RPMI7951 (cell line): ENCODE measurements at places on chromosomes 12 and 14. TPM values are rescaled to one million over a fixed set of nuclear protein-coding genes. Genes with fewer than 3 reads are reported as not detected.

DNA sequence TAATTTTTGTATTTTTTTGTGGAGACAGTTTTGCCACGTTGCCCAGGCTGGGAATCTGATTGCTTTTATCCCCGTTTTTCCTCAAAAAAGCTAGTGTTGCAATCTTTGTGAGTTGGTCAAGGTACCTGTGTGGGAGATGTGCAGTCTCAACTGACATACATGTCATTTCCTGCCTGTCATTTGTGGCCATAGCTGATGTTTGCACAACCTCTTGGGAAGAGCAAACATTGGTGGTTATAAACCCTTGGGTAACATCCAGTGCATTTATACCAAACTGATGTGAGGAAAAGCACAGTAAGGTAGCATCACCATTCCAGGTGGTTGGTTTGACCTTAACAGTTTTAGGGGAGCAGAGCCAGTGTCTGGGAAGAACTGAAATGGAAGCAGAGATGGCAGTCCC lies 54.7 kb downstream of the ATG14 start:
- no peak for DNase-seq

AICDA gene
- total RNA-seq: not detected in 2 replicates

RTN1 gene
- not detected in 2 replicates for total RNA-seq

DNA sequence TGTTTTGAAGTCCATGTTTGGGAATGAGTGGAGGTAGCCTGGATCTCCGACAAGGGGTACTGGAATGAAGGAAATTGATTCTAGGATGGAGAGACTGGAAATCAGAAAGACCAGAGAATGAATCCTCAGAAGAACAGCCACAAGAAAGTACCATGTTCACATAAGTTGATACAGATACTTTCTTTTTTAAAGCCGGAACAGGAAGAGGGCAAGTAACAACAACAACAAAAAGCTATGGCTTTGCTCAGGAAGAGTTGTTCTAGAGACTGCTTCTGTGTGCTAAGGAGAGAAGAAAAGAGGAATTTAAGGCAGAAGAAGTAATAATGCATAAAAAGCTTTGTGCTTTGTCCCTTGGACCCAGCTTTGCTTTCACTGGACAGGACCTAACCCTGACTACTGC lies 6.2 kb downstream of the TC2N start:
- no peak for DNase-seq

- DNase-seq: peak; percentile 94
Observed at GRCh38 chr14:52068615-52069306, at the start of gene NID2. Gene NID2 (minus strand): TSS chr14:52069059. CDS start chr14:52068994, 65 bp downstream.

PZP gene
- not detected in 2 replicates for total RNA-seq

- DNase-seq: no peak
Observed at GRCh38 chr12:45705404-45705803, 24.1 kb upstream of the ARID2 start.

DNA sequence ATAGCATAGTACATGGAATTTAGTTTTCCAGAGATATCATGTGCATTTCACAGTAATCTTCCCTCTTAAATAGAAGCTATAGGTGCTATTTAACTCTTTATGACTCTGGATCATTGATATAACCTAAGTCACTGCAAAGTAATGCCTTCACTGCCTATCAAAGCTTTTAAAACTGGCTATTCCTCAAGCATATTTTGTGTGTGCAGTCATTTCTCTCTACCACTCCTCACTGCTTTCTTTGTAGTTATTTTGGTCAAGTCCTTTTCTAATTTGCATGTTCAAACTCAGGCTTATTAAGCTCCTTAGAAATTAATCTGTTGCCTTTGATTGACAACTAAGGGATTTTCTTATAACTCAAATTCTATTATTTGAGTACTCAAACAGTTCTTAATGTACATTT lies 79.4 kb upstream of the PLEKHG7 start:
- no peak for DNase-seq

DNA sequence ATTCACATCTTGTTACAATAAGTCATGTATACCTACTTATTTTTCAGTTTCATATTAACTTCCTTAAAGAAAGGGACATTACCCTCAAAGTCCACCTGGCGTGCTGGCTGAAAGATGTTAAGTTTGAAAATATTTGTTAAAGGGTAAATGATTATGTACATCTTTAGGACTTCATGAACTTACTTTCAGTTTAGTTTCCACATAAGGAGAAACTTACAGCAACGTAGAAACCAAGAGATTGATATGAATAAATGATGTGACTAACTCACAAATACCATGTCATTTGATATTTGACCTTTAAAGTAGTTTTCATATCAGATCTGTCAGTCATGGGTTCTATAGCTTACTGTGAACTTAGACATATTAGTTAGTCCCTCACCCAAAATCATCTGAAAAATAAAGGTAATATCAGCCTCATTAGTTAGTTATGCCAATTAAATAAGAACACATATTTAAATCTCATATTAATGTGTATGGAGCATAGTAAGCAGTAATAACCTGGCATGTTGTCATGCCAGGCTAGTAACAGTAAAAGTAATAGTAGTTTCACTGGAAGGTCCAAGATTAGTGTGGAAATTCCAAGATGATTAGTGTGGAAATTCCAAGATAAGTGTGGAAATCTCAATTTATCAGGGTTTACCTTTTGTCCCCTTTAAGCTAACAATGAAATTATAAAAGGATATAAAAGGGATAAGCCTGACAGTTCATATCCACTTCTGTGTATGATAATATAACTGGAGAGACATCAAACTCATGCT lies 1.9 kb upstream of the CLEC2D start:
- no peak for DNase-seq

- peak; percentile 18 for DNase-seq
Observed at GRCh38 chr12:123384994-123385376, 1.1 kb downstream of the KMT5A start.

- peak; percentile 17 for DNase-seq
Observed at GRCh38 chr14:76090616-76091391, 60.9 kb upstream of the GPATCH2L start.

TTLL5 gene
- 16.2 and 20.2 TPM in 2 replicates for total RNA-seq

- DNase-seq: no peak
Observed at GRCh38 chr12:29717540-29718100, 66.1 kb downstream of the TMTC1 start.

- DNase-seq: no peak
Observed at GRCh38 chr14:33918256-33918655, 32.6 kb downstream of the EGLN3 start.

GRCh38 chr12:99910342-99910741 lies 74.4 kb downstream of the ANKS1B start:
- no peak for DNase-seq

WNT5B gene
- 42.9 and 57.9 TPM in 2 replicates for total RNA-seq

CERS5 gene
- 10.2 and 10.9 TPM in 2 replicates for total RNA-seq

- DNase-seq: no peak
Observed at GRCh38 chr12:111822886-111823285, 19.1 kb upstream of the MAPKAPK5 start.
